OCI-M1 (cell line): ENCODE measurements at places on chromosomes 1 and 21.

DNA sequence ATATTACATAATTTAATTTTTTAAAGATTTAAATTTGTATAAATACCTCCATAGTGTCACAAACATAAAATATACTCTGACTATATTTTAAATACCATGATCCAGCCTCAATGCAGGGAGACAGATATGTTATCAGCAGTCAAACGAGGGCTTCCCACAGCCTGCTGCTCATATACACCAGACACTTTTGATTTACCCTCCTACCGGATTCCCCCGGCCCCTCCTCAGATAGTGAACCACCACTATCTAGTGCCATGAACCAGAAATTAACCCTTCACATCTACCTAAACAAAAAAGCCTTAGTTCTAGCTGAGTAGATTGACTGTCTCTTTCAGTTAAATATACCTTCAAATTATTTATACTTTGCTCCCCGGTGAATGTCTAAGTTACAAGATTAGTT lies 52.4 kb upstream of the C1orf53 start:
- DNase-seq, result peak; percentile 69

DNA sequence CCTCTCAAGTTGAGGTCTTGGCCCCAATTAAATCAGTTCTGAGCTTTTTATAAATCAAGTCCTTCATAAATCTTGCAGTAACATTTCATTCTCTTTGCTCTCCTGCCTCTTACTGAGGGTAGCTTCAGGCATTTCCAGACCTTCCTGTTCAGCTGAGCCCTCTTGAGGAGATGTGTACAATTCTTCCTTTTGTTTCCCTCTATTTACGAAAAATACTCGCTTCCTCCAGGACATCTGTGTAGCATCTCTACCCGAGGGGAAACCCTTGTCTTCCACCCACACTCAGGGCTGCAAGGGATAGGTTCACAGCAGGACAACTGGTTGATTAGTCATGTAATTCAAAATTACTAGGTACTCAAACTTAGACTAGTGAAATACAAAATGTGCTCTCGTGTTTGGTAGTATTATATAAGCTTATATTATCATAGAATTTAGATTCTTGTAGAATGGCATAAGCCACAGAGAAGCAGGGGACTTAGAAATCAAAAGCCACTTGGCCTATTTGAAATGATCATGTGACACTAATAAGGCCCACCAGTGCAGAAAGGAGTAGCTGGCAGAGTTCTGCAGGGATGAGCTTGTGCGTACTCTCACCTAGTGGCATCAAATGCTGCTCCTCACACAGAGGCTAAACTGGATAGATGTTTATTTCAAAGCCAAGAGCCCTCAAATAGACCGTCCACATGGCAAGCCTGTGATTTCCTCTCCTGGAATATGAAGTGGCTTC lies 126.7 kb downstream of the GDAP2 start:
- no peak for DNase-seq

GRCh38 chr1:160987359-160988050 lies 32.9 kb upstream of the ITLN2 start:
- DNase-seq, result no peak

GRCh38 chr1:203276916-203277545 lies 28.3 kb upstream of the BTG2 start:
- no peak for DNase-seq

- DNase-seq, result no peak
Observed at GRCh38 chr1:56285554-56286402, 293.6 kb downstream of the PLPP3 start.

- no peak for DNase-seq
Observed at GRCh38 chr1:36951292-36951750, 83.0 kb downstream of the GRIK3 start.

DNA sequence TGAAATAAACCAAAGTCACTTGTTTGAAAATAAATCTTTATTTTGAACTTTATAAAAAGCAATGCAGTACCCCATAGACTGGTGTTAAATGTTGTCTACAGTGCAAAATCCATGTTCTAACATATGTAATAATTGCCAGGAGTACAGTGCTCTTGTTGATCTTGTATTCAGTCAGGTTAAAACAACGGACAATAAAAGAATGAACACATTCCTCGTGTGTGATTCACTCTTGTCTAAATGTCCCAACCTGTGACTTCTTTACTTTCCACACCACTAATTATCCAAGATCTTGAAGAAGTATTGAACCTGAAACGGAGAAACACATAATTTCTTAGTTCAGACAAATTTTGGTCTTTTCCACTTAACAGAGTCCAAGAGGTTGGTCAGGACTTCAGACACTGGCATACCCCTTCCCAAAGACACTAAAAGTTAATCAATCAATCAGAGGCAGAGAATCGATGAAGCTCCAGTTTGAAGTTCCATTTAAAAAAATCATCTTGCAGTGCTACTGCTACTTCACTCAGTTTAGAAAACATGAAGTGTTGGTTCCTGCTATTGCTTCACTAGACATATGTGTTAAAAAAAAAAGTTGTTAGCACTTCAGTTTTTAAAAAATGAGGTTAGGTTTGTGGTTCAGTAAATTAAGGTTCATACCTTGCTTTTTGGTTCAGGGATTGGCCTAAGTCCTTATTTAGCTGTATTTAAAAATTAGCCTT lies 26.2 kb downstream of the ATP1B1 start:
- DNase-seq, result no peak

DNA sequence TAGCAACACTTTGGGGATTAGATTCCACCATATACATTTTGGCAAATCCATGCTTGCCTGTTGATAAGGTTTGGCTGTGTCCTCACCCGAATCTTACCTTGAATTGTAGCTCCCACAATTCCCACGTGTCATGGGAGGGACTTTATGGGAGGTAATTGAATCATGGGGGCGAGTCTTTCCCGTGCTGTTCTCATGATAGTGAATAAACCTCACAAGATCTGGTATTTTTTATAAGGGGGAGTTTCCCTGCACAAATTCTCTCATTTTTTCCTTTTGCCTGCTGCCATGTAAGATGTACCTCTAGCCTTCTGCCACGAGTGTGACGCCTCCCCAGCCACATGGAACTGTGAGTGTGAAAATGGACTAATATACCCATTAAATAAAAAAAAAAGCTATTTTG lies 265.3 kb downstream of the MRPL39 start:
- no peak for DNase-seq

- peak; percentile 19 for DNase-seq
Observed at GRCh38 chr1:100134872-100135271, 1.9 kb downstream of the TRMT13 start.

- DNase-seq, result no peak
Observed at GRCh38 chr1:221171768-221172167, 292.5 kb downstream of the HLX start.

DNA sequence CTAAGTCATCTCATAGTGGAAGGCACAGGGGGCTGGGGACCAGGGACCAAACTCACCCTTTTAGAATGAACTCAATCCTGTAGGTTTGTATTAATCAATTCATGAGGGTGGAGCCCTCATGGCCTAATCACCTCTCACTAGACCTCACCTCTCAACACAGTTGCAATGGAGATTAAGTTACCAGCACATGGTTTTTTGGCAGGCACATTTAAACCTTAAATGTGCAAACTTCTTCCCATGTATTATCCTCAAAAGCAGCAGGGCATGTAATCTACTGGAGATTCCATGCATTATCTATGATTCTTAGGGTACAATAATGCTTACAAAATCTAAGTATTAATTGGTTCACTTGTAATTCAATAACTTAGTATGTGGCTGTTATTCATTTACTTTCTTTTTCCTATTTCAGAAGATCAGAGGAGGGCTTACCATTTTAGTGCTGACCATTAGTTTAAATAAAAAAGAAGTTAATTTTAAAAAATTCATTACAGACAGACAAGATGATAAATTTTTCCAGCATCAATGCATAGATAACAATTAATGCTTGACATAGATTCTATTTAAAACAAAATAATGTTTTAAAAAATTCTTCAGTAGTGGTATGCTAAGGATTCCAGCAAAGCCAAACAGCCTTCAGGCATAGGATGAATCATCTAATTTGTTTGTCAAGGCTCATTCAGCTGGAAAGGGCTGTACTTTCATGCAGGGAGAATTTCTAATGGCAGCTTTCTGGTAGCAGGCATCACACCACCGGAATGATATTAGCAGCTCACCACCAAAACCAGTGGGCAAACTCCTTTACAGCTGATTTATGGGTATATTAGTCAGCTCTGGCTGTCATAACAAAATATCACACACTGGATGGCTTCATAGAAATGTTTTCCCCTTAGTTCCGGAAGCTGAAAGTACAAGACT lies 124.6 kb upstream of the ZNF648 start:
- no peak for DNase-seq

- peak; percentile 37 for DNase-seq
Observed at GRCh38 chr1:196890668-196891067, 2.8 kb downstream of the CFHR4 start.

GRCh38 chr1:110426854-110427253 lies 19.4 kb upstream of the LAMTOR5 start:
- peak; percentile 15 for DNase-seq

DNA sequence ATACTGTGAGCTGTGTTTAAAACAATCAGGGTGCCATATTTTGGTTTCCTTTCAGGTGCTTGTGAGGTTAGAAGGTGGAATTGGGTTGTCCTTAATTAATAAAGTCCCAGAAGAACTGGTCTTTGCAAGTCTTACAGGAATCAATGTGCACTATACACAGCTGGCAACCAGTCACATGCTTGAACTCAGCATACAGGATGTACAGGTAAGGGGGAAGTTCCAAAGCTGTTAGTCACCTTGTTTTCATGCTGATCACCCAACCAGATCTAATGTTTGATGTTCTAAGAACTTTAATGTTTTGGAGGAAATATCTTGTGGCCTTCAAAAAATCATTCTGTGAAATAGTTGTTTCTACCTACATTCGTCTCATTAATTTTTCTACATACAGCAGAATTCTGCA lies 156.3 kb downstream of the VPS13D start:
- no peak for DNase-seq

DNA sequence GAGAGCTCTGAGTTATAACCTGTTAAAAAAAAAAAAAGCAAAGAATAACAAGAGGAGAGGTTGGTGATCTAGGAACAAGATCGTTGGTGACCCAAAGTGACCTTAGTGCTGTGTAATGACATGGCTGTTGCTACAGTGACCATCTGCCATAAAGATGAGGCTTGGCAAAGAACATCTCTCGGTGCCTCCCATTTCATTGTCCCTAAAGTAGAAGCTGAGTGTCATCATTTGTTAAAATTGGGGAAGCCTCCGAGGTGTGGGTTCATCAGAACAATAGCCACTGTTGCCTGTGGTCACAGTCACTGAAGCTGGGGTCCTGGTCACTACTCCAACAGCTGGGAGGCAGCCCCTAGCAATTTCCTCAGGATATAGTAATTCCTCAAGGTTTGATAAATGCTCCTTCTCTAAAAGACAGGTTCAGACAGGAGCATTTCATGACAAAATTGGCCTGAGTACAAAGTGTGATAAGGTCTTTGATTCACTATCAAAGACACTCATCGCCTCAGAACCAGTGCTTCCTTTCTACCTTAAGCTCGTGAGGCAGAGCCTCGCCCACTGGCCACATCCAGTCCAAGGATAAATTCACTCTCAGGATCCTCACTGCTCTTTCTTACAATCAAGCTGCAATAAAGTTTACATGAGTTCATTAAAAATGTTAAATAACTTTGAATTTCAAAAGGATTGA lies 81.9 kb upstream of the RGS2 start:
- peak; percentile 55 for DNase-seq

DNA sequence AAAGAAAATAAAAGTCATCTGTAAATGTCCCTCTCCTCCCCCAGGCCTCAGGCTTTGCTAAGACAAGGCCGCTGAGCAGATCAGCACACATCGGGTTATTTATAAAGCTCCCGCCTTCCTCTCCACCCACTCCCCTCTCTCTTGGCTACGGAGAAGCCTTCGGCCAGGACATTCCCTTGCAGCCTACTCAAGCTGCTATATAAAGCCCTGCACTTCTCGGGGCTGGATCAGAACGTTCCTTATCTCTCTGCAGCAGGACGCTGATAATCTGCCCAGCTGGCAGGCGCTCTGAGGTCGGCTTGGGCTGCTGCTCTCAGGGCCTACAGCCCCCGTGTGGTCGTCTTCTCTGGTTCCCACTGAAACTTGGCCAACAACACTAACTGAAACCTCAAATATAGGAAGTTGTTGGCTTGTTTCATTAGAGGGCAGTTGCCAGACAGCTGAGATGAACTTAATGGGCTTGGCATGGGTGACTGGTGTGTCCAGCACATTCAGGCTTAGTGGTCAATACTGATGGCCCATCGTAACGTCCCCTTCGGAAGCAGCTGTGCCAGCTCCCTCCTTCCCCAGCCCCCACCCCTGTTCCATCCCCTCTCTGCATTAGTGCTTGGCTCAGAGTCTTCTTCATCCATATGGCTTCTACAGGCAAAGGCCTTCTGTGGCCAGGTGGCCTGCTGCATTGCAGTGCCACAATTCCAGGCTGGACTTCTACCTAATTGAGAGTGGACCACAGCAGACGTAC lies 64.6 kb downstream of the IER5 start:
- peak; percentile 100 for DNase-seq

DNA sequence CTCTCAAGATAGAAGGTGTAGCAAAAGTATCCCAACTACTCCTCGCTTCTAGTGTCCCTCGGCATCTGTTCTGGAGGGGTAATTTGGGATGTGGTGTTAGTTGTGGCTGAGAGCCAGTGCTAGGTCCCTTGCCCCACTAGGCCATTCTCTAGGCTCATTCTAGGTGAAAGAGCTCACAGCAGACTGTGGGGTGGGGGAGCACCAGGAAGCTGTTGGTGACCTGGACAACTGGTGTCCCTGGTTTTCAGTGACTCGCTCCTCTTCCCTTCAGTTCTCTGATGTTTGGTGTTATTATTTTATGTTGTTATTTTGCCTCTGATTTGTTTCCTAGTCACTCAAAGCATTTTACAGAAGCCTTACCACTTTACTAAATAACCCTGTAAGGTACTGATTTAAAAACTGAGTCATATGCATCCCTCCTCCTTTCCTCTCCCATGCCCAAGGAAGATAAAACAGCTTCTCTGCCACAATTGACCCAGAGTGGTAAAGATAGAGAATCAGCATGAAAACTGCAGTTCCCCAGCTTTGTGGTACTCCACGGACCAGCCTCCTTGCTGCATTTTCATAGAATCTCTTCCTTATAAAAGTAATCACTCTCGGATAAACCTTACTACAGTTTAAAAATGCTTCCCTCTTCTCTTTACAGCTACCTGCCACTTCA lies 14.1 kb downstream of the DYRK3 start:
- DNase-seq, result peak; percentile 41

GRCh38 chr1:183180218-183180617 lies 5.8 kb upstream of the LAMC2 start:
- no peak for DNase-seq

GRCh38 chr1:239337799-239338430 lies 48.5 kb upstream of the CHRM3 start:
- DNase-seq, result no peak

- DNase-seq, result no peak
Observed at GRCh38 chr1:16405441-16405840, 31.8 kb downstream of the SPATA21 start.
